Stimulated activated CD8-positive, alpha-beta memory T cell treated with anti-CD3 and anti-CD28 coated beads, Interleukin-4, amount 100 ng/mL, for 1 hour (primary cell): ENCODE measurements at places on chromosomes 12 and 14.

DNA sequence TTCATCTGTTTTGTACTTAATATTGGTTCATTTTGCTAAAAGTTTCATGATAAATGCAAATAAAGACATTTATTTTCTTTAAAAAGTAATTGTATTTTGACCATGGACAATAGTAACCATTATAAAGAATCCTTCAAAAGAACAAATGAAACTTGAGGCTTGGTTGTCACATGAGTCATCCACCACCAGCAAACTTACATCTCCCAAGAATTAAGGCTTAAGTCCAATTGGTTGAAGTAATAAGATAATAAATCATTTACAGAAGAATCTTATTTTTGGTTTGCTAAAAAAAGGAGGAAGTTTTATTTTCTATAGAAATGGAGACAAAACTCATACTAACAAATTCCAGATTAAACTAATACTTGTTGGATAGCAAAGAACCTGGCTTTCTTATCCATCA is 84.8 kb upstream of the KITLG start:
- no peak for DNase-seq

GRCh38 chr12:66247741-66248140 is 54.6 kb upstream of the HELB start:
- DNase-seq: no peak

DNA sequence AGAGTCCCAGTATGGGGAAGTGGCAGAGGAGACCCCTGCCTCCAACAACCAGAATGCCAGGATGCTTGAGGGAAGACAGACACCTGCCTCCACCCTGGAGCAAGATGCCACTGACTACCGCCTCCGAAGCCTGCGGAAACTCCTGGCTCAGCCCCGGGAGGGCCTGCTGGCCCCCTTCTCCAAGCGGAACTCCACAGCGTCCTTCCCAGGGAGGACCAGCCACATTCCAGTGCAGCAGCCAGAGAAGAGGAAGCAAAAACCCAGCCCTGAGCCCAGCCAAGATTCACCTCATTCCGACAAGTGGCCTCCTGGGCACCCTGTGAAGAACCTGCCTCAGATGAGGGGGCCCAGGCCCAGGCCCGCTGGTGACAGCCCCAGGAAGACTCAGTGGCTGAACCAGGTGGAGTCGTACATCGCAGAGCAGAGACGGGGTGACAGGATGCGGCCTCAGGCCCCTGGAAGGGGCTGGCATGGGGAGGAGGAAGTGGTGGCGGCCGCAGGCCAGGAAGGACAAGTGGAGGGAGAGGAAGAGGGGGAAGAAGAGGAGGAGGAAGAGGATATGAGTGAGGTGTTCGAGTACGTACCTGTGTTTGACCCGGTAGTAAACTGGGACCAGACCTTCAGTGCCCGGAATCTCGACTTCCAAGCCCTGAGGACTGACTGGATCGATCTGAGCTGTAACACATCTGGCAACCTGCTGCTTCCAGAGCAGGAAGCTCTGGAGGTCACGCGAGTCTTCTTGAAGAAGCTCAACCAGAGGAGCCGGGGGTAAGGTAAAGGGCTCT is 93.7 kb downstream of the B4GALNT3 start:
- DNase-seq: no peak

DNA sequence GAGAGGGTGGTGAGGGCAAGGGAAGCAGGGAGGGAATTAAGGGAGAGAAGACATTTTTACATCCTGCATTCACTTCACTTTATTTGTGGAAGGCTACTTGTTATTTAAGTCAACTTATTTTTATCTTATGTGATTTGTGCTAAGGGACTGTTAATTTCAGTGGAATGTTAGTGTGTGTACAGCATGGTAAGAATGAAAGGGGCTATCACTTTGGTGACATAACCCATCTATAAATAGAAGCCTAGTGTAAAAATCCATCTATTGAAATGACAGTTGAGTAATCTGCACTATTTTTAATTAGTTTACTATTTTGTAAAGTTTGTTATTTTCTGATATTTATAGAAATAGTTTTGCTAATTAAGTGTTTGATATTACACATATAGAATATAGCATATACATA is 16.8 kb upstream of the CHPT1 start:
- DNase-seq: no peak

GRCh38 chr12:2414810-2415567 is 362.2 kb downstream of the CACNA1C start:
- DNase-seq: no peak

DNA sequence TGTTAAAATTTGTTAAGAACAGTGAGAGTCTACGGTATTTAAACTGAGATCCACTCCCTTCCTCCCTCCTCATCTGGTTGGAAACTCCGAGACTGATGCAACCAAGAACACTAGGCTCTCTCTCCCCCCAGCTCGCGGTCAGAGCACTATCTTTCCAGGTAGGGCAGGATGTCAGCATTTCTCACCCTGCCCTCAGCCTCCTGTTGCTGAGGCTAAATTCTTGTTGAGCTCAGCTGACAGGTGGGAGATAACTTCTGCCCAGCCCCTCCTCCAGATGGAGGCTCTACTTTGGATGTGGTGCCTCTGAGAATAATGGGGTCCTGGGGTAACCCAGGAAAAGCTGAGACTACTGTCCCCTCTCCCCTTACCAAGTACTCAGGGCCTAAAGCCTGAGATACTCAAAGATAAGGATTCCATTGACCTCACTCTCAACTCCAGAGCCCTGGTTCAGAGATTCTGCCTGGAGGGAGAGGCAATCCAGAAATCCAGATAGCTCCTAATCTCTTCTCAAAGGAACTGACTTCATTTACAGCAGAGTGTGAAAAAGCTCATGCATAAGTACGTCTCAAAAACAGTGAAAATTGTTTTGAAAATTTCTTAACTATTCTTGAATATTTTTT is 110.1 kb downstream of the EML5 start:
- no peak for DNase-seq

- DNase-seq: no peak
Observed at GRCh38 chr14:76780360-76780759, 19.1 kb downstream of the VASH1 start.

DNA sequence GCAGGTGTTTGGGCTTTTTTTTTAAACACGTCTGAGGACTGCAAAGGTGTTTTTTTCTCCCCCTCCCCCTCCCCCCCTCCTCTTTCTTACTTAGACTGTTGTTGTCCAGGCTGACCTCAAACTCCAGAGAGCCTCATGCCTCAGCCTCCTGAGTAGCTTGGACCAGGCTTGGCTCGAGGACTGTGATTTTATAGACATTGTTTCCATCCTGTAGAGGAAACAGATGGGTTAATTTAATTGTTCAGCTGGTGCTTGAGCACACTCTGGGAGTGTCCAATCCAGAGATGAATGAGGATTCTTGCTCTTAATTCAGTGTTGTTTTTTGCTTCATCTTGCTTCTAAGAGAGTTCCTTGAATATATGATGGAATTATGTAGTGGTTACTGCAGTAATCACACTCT is 42.1 kb downstream of the RASSF3 start:
- no peak for DNase-seq

DNA sequence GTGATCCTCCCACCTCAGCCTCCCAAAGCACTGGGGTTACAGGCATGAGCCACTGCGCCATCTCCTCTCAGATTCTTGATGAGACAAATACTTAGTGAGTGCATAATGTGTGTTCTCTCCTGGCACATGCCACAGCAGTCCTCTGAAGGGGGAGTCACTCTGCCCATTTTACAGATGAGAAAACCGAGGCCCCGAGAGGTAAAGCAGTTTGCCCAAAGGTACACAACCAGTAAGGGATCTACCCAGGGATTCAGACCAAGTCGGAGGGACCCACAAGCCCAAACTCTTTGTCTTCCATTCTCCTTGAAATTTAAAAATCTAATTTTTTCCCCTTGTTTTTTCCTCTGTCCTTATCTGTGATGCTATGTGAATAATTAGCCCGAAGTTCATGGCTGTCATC is 6.3 kb downstream of the PLBD2 start:
- no peak for DNase-seq

- DNase-seq: no peak
Observed at GRCh38 chr14:46433381-46433780, 218.2 kb downstream of the RPL10L start.

DNA sequence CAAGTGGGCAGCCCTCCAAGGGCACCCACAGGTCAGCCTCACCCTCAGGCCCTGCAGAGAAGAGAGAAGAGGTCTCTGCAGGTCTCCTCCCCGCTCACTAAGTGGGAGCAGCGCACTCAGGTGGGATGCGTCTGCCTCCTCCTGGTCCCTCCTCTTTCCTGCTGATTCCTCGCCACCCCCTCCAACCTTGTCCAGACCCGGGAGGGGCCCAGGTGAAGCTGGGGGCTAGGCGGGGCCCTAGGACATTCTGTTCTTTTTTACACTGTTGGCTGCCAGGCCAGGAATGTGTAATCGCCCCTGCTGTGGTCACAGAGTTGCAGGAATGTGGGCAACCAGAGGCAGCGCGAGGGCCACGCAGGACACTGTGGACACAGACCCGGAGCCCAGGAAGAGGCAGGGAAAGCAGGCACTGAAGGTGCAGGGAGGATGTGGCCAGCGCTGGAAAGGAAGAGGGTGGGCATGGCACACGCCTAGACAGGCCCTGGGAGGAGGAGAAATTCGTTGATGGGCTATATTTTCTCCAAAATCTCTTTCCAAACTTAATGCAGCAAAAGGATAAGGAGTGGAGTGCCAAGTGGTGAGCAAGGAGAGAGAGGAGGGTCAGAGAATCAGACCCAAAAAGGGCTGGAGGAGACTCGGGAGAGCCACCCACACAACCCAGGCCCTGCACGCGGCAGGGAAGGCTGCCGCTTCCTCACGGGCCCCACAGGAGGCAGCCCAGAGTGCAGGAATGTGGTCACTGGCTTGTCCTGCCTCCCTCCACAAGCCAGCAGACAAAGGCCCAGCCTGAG is 911 bp upstream of the SCNN1A start:
- no peak for DNase-seq

- DNase-seq: no peak
Observed at GRCh38 chr12:95116341-95116740, 42.9 kb upstream of the NR2C1 start.

DNA sequence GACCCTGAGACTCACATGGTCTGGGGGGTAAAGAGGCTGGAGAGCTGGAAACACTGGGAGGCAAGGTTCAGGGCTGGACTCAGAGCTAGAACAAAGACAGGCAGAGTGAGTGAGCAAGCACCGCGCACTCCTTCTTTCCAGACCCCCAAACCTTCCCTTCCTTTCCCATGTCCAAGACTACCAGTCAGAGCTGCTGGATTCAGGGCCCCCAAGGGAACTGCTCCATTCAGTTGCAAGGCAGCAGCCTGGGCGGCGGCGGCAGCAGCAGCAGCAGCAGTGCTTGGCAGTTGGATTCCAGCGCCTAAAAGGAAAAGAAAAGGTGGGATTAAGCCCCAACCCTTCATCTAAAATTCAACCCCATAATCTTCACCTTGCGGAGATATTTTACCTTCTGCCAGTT is 17.1 kb downstream of the RBM23 start:
- DNase-seq: no peak

DNA sequence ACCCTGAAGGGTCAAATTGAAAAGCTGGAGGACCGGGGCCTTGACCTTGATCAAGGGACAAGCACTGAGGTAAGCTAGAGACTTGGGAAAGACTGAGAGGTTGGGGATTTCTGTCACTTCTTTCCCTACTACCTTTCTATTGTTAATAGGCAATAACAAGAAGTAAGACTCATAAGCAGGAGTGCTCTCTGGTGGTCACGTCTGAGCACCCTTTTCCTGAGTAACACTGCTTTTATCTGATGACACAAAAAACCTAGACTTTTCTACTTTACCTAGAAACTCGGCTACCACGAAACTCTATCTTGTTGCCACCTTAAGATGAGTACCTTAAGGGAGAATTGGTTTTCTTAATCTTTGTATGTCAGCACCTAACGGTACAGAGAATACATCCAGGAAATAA is 35.5 kb upstream of the PPFIBP1 start:
- no peak for DNase-seq
